Activated CD4-positive, alpha-beta T cell treated with anti-CD3 and anti-CD28 coated beads, Interleukin-2, amount 50 U/mL, for 1 hour (primary cell): ENCODE measurements at places on chromosomes 16 and 17.

GRCh38 chr17:38794221-38794620 lies 5.1 kb downstream of the PIP4K2B start:
- no peak for DNase-seq

- no peak for DNase-seq
Measured at GRCh38 chr17:78839235-78839761, 1.3 kb downstream of the USP36 start.

- DNase-seq: no peak
Measured at GRCh38 chr16:27316038-27316680, 2.4 kb downstream of the IL4R start.

- DNase-seq: no peak
Measured at GRCh38 chr16:8818504-8819270, 21.0 kb downstream of the PMM2 start.

DNA sequence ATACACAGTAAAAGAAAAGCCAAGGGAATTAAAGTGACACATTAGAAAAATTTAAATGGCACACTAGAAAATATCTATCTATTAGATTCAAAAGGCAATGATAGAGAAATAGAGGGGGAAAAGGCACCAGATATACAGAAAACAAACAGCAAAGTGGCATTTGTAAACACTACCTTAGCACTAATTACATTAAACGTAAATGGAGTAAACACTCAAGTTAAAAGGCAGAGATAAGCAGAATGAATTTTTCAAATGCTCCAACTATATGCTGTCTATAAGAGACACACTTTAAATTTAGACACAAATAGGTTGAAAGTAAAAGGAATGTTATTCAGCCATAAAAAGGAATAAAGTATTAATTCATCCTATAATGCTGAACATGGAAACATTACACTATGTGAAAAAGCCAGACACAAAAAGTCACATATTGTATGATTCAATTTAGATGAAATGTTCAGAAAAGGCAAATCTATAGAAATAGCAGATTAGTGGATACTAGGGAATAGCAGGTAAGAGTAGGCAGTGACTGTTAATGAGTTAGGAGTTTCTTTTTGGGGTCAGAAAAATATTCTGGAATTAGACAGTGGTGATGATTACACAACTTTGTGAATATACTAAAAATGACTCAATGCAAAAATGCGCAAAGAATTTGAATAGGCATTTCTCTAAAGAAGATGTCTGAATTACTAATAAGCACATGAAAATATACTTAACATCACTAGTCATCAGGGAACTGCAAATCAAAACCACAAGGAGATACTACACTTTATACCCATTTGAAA lies 92.4 kb downstream of the BRIP1 start:
- no peak for DNase-seq

DNA sequence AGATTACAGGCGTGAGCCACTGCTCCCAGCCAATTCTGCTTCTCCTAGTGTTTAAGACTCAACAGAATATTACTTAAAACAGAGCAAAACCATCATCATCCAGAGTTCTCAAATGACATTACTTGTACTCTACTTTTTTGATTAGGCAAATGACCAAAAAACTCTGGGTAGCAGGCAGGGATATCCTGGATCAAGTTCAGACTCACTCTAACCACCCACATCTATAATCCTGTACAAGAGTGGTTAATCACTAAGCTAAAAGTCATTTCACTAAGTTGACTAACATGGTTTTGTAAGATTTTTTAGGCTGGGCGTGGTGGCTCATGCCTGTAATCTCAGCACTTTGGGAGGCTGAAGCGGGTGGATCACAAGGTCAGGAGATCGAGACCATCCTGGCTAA lies 6.8 kb downstream of the NAE1 start:
- no peak for DNase-seq

DNA sequence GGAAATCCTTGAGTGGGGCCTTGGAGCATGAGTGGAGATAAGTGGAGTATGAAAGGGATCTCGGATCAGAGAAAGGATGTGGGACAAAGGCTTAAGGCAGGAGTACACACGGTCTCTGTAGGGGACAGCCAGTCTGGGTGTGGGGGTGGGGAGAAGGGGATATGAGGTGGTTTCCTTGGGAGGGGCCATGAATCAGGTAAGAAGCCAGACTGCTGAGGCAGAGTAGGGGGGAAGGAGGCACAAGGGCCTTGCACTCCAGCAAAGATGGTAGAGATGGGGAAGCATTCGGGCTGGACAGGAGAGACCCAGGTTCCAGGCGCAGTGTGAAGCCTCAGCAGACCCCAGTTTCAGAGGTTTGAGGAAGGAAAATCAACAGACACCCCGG lies 1.6 kb downstream of the HSD11B2 start:
- no peak for DNase-seq

GRCh38 chr16:50213939-50214519 lies 52.3 kb upstream of the ADCY7 start:
- DNase-seq: no peak

- no peak for DNase-seq
Measured at GRCh38 chr16:751152-752006, 9.2 kb upstream of the MSLN start.

- DNase-seq: peak; percentile 37
Measured at GRCh38 chr17:82848022-82848592, 8.3 kb upstream of the ZNF750 start.

GRCh38 chr16:89071686-89072547 lies 21.7 kb upstream of the ACSF3 start:
- DNase-seq: no peak

DNA sequence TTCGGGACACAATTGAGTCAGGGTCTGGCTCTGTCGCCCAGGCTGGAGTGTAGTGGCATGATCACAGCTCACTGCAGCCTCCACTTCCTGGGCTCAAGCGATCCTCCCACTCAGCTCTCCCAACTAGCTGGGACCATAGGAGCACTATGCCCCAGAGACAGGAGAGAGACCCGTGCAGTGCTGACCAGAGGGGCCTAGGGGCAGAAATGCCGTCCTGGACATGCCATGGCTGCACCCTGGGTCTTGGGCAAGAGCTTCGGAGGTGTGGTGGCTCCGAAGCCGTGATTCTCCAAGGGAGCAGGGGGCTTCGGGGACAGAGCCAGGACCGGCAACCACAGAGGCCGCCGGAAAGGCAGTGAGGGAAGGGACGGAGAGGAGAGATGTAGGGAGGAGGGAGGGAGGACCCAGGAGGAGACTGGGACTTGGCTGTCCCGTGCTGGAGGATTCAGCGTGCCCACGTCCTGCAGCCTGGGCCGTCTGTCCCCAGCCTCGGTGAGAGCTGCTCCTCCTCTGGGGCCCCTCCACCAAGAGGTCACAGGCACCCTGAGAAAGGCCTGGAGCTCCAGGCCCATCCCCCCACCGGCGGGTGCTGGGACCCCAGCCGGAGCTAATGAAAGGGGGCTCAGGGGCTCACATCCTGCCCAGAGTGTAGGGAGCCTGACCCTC lies 21.9 kb downstream of the TPSD1 start:
- no peak for DNase-seq

- DNase-seq: no peak
Measured at GRCh38 chr17:36993227-36993626, 44.5 kb downstream of the AATF start.

DNA sequence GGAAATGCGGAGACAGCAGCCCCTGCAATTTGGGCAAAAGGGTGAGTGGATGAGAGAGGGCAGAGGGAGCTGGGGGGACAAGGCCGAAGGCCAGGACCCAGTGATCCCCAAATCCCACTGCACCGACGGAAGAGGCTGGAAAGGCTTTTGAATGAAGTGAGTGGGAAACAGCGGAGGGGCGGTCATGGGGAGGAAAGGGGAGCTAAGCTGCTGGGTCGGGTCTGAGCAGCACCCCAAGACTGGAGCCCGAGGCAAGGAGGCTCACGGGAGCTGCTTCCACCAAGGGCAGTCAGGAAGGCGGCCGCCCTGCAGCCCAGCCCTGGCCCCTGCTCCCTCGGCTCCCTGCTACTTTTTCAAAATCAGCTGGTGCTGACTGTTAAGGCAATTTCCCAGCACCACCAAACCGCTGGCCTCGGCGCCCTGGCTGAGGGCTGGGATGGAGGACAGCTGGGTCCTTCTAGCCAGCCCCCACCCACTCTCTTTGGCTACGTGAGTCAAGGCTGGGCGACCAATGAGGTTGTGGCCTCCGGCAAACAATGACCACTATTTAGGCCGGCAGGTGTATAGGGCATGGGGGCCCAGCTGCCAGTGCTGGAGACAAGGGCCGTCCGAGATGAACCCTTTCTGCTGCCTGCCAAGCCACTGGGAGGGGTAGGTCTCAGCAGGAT lies 507 bp downstream of the SERPINF1 start:
- DNase-seq: no peak

GRCh38 chr16:630815-631405 lies at the start of gene WFIKKN1:
Gene WFIKKN1 (plus strand): TSS chr16:630985. CDS start chr16:631254, 269 bp downstream.
- DNase-seq: no peak

- DNase-seq: peak; percentile 37
Measured at GRCh38 chr17:64146418-64147109, 16.6 kb upstream of the ERN1 start.

DNA sequence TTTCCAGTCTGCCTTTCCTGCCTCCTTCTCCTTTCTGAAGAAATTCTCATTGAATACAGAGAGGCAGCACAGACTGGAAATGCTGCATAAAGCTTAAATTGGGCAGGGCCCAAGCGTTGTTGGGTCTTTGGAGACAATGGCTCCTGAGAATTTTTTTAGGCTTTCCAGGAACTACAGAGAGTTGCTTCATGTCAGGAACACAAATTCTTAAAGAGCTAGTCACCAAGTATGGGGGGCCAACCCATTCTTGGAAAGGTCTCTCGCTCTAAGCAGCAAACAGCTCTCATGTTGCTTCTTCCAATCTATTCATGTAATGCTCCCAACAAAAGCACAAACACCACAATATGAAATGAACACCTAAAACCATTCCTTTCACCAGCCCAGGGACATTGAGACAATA lies 6.9 kb downstream of the HNF1B start:
- no peak for DNase-seq

- no peak for DNase-seq
Measured at GRCh38 chr16:86758932-86759331, 180.6 kb downstream of the FOXL1 start.

DNA sequence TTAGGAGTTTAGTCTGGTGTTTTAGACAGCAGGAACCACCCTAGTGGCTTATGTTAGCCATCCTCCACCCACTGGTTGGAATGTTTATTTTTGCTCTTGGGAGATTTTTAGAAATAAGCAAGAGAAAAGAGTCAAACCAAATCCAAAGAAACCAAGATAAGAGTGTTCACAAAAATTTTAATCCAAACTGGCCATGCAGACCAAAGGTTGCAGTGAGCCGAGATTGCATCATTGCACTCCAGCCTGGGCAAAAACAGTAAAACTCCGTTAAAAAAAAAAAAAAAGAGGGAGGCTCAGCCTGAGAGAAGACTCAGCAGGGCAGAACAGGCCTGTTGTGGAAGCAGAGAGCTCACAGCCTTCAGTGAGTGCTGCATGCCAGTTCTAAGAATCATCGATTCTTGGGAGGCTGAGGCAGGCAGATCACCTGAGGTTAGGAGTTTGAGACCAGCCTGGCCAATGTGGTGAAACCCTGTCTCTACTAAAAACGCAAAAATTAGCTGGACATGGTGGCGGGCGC lies 12.2 kb upstream of the C16orf54 start:
- no peak for DNase-seq

- no peak for DNase-seq
Measured at GRCh38 chr16:64019339-64019738, 1102.5 kb downstream of the CDH11 start.

GRCh38 chr17:6163612-6164333 lies 93.6 kb downstream of the WSCD1 start:
- no peak for DNase-seq

DNA sequence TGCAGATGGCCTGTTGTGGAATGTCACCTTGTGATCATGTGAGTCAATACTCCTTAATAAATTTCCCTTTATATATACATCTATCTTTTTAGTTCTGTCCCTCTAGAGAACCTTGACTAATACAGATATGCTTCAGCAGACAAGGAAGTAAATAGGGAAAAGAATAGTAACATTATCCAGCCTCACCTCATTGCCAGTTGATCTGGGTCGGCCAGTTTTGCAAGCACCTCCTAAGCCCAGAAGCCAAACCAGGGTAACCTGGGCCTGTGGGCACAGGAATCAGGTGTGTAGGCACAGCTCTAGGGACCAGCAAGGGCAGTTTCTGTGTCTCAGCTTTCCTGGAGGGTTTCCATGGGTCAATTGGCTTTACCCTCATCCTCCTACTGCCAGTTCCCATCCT lies 11.9 kb upstream of the CCL17 start:
- DNase-seq: no peak

DNA sequence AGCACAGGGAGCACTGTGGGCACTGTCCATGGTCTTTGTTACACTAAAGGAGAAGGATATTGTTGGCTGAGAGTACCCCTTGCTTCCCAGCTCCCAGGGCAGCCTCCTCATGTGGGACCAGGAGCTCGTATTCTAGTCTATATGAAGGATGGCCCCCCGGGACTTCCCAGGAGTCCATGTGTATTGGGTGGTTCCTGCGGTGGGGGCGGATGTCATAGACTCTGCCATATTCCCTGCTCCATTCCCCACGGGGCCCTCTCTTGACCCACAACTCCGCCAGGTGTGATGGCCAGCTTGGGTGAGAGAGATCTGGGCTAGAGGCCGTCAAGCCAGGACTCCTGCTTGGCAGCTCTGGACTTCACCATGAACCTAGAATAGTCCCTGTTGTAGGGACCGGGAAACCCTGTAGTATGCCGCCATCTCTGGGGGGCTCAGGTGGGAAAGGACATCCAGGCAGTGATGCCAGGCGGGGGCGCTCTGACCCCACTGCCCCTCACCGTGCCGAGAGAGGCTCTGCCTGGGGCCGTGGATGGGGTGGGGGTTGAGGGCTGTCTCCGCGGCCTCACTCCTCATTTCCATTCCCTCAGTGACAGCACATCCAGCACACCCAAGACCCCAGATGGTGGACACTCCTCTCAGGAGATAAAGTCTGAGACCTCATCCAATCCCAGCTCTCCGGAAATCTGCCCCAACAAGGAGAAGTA lies 37.8 kb downstream of the OR1D5 start:
- DNase-seq: no peak

GRCh38 chr17:65228734-65229620 lies 91.8 kb downstream of the RGS9 start:
- peak; percentile 9 for DNase-seq

GRCh38 chr16:78926723-78927210 lies 673.8 kb downstream of the MAF start:
- no peak for DNase-seq

DNA sequence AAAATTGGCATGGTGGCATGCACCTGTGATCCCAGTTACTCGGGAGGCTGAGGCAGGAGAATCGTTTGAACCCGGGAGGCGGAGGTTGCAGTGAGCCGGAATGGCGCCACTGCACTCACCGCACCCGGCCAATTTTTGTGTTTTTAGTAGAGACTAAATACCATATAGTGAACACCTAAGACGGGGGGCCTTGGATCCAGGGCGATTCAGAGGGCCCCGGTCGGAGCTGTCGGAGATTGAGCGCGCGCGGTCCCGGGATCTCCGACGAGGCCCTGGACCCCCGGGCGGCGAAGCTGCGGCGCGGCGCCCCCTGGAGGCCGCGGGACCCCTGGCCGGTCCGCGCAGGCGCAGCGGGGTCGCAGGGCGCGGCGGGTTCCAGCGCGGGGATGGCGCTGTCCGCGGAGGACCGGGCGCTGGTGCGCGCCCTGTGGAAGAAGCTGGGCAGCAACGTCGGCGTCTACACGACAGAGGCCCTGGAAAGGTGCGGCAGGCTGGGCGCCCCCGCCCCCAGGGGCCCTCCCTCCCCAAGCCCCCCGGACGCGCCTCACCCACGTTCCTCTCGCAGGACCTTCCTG lies at the start of gene HBQ1:
HBQ1 (plus strand) TSS at position 359 of the 575 bp plus-strand sequence; CDS start at position 387, 28 bp downstream.
- DNase-seq: peak; percentile 30
